Glomerular endothelial cell (primary cell): ENCODE measurements at places on chromosomes 4 and X. TPM values are rescaled to one million over a fixed set of nuclear protein-coding genes. Genes with fewer than 3 reads are reported as not detected.

CLTRN gene
- 0.12 and 2.1 TPM in 2 replicates for total RNA-seq

ARHGAP36 gene
- total RNA-seq, result not detected in 2 replicates

DNA sequence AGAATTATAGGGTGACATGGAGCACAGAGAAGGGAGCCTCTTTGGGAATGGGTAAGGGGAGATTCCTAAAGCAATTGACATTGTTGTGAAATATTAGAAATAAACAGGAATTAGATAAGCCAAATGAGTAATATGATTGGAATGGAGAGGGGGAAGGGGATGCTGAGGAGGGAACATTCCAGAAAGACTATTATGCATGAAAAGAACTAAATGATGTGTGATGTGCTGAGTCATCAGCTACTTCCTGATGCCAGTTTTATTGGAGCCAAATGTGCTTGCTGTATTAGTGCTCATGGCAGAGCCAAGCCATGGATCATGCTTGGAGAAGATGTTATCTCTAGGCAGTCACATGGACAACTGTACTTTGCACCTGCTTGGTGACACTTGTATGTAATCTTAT, 189.0 kb upstream of the HCCS start:
- DNase-seq, result peak; percentile 61

GRCh38 chrX:123085311-123085940, 98.7 kb upstream of the GRIA3 start:
- DNase-seq, result no peak

GRCh38 chr4:102301167-102301566, 44.1 kb downstream of the SLC39A8 start:
- no peak for DNase-seq

DNA sequence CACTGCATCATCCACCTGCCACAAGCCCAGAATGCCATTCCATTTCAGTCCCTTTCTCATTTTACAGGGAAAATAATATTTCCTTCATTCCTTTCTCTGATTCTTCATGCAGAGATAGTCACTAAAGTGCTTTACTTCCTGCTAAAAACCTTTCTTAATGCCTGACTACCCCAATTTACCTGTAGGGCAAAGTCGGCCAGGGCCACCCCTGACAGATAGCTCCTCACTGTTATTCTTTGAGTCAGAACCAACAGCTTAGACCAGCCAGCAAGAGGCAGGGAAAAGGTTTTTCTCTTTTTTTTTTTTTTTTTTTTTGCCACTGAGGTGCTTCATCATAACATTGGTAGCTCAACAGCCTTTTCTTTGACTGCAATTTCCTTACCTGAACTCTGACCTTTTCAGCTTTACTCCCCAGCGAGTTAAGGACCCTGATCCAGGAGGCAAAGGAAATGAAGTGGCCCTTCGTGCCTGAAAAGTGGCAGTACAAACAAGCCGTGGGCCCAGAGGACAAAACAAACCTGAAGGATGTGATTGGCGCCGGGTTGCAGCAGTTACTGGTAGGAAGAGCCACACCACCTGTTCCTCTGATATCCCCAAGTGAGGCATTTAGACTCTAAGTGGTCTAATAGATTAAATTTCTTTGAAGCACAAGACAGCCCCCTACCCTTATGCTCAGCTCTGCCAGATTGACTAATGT, 85.0 kb downstream of the ALPK1 start:
- no peak for DNase-seq

GRCh38 chr4:58163156-58163555, 1053.0 kb upstream of the IGFBP7 start:
- DNase-seq, result no peak

DNA sequence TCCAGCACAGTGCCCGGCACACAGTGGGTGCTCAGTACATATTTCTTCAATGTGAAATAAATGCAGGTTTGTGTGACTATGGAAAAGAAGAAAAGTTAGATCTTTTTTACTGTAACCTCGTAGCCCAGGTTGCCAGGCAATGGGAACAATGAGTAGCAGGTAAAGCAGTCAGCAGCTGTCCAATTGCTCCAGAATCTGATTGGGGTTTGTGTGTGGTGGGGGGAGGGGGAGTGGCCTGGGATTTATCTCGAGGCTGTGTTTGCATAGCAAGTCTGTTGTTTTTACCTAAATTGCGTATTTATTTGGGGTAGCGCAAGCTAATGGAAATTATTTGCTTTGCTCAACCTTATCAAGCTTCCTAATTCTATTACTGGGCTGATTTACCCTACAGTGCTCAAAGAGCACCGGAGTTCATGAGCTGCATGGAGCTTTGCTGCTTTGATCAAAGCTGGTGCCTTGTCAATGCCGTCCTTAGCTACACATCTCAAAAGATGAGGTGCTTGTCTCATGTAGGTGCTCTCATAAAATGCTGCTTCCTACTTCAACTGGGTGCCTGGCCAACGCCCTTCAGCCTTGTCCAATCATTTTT, 145.0 kb upstream of the DGKK start:
- no peak for DNase-seq

- DNase-seq, result no peak
Measured at GRCh38 chr4:168070903-168071302, 21.4 kb upstream of the ANXA10 start.

GRCh38 chr4:104983615-104984179, 163.0 kb upstream of the TET2 start:
- no peak for DNase-seq

GRCh38 chrX:101370888-101371504, 15.0 kb downstream of the BTK start:
- no peak for DNase-seq
